Renal cortex interstitium (tissue), 15 donors: ENCODE measurements at places on chromosomes 2 and 18.
A peak's percentile ranks its signal among the peaks of the same experiment; 100 is the strongest.

- no peak for DNase-seq
These were observed 85.8 kb downstream of the POU3F3 start for GRCh38 chr2:104939570-104940217.

- no peak for DNase-seq
These were observed 160.7 kb upstream of the SP5 start for GRCh38 chr2:170554278-170554955.

DNA sequence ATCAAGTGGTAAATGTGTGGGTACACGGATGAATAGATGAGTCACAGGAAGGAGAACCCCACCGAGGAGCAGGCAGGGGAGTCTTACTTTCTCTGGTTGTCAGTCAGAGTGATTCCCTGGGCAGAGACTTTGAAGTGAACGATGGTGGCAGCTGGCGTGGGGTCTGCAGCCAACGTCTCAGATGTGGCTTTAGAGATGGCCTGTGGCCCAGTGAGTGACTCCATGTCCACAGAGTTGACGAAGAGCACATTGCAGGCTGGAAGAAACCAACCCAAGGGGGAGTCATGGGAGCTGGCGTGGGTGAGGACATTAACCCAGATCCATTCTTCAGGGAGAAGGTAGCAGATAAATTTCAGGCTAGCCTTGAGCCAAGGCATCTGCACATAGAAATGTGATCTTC, 193.1 kb downstream of the TNS1 start:
- no peak for DNase-seq

DNA sequence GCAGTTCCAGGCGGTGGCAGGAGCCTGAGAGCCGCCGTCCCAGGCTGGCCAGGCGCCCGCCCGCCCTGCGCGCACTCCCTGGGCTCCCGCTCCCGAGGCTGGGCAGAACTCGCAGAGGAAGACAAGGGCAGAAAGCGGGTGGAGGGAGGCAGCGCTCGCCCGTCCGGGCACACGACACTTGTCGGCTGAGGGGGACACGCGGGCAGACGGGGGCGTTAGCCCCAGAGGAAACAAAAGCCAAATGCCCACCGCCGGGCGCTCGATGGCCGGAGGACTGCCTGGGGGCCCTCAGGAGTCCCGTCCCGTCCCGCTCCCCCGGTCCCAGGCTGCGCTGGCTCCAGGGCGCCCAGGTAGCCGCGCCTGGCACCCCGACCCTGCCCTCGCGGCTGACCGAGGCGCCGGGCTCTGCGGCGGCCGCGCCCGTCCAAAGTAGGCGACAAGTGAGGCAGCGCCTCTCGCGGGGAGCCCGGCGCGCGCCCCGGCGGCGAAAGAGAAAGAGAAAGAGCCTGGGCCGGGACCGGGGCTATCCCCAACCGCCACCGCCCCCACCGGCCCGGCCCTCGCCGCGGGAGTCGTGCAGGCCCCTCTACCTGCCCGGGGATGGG, 491 bp downstream of the L3MBTL4 start:
- peak; percentile 47 for DNase-seq

DNA sequence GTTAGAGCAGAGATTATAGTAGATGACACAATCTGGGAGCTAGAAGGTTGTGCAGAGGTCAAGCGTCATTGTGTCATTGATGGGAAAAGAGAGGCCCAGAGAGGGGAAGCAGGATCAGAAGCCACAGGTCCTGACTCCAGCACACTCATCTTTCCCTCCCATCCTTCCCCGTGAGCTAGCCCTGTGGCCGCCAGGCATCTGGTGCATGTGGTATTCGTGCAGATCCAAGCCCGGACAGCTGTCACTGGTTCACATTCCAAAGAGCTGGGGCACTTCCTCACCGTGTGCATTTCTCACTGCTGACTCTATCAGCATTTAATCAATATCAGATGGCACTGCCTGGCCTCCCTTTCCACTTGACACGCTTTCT, 94.1 kb upstream of the THOC1 start:
- no peak for DNase-seq

GRCh38 chr18:27856820-27857219, 320.1 kb downstream of the CDH2 start:
- no peak for DNase-seq

DNA sequence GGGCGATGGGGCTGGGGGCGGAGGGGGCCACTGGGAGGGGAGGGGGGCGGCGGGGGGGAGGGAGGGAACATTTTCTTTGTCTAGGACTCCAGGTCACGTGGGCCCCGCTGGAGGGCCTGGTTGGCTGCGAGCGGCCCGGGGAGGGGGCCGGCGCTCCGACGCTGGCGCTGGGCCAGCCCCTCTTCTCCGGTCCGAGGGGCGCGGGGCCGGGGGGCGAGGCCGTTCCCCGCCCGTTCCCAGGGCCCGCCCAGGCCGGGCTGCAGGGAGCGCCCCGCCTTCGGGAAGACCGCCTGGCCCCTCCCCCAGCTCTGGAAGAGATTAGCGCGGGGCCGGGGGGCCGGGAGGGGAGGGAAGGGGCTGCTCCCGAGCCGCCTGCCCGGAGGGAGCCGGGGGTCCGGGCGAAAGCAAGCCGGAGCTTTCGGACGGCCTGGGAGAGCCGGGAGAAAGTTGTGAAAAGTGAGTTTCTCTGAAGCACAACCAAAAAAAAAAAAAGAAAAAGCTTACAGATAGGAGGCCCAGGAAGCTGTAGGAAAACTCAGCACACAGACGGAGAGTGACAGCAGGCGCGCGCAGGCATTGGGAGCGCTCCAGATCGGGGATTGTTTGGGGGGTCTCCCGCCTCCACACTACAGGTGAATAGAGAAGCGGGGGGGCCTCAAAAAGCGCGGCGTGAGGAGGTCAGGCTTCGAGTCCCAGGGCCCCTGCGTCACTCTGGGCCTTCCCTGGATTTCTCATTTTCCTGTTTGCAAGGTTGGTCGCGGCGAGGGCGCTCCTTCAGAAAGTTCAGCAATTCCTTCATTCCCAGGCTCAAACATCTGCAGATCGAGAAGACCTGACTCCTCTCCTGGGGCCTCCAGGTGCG, 84.1 kb upstream of the POMC start:
- DNase-seq: peak; percentile 92

GRCh38 chr2:205903549-205904129, 182.3 kb downstream of the INO80D start:
- DNase-seq: no peak

DNA sequence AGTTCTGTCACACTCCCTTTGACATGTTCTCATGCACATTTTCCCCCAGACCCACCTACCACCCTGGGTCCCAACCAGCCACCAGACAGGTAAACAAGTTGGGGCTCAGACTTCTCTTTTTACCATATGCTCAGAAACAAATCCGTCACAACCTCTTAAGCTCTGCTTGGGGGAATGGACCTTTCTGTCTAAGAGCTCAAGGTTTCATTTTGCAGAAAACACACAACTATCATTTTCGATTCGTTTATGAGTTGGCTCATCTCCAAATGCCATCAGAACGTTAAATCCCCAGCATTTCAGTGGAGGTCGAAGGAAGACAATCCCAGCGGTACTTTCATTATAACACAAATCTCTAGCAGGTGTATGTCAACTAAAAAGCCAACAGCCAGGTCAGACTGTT, 30.6 kb upstream of the NCK2 start:
- DNase-seq: no peak

GRCh38 chr2:58237741-58238140, 3.4 kb downstream of the FANCL start:
- DNase-seq: no peak

DNA sequence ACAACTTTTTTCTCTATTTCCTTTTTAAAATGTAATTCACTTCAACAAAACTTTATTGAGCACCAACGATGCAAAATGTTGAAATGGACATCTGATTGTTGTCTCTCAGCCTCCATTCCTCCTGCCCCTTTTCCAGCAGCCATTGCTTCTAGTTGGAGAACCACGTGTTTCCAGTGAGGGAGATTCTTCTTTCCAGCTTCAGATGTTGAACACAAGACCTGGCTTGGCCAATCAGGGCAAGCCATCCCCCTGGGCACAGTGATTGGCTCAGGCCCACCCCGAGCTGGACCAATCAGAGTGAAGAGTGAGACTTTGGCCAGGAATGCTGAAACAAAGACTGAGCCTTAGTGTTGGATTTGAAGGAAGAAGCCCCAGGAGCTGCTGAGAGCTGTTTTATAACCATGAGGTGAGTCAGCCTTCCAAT, 59.0 kb downstream of the E2F6 start:
- no peak for DNase-seq

GRCh38 chr2:128624956-128625355, 306.3 kb upstream of the HS6ST1 start:
- DNase-seq: no peak

GRCh38 chr18:6221602-6222014, 193.1 kb downstream of the L3MBTL4 start:
- DNase-seq: no peak

DNA sequence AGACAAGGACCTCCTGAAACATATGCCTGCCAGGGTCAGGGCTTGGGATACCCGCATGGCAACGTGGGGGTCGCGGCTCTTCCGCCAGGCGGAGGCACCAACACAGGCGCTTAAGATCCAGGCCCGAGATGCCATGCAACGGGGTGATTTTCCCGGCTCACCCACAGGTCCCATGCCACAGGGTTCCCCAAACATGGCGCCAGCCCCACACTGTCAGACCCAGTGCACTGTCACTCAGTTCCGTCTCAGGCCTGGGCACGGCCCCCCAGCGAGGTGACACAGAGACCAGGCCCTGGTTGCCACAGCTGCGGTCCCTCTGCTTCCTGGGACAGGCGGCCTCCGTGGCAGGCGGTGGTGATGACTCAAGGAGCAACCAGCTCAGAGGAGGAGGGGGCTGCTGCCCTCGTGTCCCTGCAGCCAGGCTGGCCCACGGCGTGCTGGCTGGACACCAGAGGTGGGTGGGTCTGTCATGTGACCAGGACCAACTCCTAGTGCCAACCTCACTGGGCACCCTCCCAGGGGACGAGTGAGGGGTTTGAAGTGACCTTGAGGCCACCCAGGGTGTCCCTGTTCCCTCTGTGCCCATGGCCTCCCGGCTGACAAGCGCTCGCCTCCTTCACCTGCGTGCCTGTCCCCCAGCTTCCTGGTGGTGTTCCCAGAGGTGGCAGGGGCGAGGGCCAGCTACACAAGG, 4.9 kb downstream of the PDCD1 start:
- no peak for DNase-seq

DNA sequence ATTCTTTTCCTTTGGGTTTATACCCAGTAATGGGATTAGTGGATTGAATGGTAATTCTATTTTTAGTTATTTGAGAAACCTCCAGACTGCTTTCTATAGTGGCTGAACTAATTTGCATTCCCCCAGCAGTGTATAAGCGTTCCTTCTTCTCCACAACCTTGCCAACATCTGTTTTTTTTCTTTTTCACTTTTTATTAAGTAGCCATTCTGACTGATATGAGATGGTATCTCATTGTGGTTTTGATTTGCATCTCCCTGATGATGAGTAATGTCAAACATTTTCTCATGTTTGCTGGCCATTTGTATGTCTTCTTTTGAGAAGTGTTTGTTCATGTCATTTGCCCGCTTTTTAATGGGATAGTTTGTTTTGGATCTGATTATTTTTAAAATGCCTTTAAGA, 64.1 kb upstream of the MEIS1 start:
- no peak for DNase-seq

GRCh38 chr2:30235859-30236535, 4.7 kb downstream of the LBH start:
- DNase-seq: no peak

- DNase-seq: no peak
These were observed 11.8 kb upstream of the KDM3A start for GRCh38 chr2:86429335-86429734.

DNA sequence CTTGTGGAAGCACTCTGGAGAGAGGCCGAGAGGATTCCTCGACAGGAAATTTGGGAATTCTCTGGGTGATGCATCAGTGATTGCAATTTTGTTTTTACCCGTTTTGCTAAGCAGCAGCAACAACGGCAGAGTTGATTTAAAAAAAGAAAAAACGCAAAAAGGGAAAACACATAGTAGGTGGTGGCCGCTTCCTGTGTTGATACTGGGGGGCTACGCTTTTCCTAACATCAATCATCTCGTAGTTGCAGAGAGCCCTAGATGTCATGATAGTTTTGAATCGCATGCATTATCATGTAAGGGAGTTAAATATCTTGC, 271 bp upstream of the RBM43 start:
- DNase-seq: no peak

- no peak for DNase-seq
These were observed 10.9 kb downstream of the FBXO48 start for GRCh38 chr2:68456198-68456597.

DNA sequence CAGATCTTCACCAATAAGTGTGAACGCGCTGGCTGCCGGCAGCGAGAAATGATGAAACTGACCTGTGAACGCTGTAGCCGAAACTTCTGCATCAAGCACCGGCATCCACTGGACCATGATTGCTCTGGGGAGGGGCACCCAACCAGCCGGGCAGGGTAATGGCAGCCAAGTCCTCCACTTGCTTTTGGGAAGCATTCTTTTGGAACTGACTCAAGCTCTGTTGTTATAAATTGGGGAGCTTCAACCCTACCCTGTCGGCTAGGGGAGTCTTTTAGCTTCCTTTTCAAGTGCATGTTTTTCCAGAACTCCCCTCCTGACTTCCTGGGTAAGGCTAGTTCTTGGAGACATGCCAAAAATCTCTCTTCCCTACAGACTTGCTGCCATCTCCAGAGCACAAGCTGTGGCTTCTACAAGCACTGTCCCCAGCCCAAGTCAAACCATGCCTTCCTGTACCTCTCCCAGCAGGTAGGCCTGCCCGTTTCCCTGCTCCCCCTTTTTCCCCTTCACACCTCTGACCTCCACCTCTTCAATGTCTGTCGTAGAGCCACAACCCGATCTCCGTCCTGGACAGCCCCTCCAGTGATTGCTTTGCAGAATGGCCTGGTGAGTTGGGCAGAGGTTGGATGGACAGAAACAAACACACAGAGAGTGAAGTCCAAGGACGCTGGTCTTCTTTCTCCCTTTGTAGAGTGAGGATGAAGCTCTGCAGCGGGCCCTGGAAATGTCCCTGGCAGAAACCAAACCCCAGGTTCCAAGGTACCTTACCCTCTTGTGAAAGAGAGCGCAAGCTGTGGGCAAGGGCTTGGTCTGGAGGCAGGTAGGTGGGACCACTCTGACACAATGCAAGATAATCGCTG, 1.5 kb downstream of the ZFAND2B start:
- DNase-seq: no peak

- no peak for DNase-seq
These were observed 7.4 kb upstream of the POLI start for GRCh38 chr18:54261894-54262293.

DNA sequence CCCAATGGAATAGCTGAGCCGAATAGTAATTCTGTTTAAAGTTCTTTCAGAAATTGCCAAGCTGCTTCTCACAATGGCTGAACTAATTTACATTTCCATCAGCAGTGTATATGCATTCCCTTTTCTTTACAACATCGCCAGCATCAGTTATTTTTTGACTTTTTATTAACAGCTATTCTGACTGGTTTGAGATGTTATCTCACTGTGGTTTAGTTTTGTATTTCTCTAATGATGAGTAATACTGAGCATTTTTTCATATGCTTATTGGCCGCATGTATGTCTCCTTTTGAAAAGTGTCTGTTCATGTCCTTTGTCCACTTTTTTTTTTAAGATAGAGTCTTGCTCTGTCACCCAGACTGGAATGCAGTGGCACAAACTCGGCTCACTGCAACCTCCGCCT, 100.7 kb downstream of the C2orf74 start:
- no peak for DNase-seq
